ENCODE measurements at places on chromosomes 12 and 14.

DNA sequence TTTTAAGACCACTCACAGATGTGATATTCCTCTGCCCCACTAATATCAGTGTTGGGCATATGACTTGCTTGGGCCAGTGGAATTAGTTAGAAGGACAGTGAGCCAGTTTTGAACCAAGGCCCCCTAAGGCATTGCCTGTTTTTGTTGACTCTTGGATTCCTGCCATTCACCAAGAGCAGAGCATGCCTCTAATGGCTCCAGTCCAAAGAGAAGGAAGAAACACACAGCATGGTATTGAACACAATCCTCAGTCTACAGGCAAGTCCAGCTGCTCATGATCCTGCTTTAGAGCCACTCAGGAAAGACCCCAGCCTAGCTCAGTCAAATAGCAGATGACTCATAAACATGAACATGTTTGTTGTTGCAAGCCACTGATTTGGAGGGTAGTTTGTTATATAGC lies 1201.5 kb downstream of the BCL11B start:
- DNase-seq, result no peak

- DNase-seq, result no peak
Observed at GRCh38 chr12:42692749-42693148, 103.2 kb upstream of the PRICKLE1 start.

DNA sequence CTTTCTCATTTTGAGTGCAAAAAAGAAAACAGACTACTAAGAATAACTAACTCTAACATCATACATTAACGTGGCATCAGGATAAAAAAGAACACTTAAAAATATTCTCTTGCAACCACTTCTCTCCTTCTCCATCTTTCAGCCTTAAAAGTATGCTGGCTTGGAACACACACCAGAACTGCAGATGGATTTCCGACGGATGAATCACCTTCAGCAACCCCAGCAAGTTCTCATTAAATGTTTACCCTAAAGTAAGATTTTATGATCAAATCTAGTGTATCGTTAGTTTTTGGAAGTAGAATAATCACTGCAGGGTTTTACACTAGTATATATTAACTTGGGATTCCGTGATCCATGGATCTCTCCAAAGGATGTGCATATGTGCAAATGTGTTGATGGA lies 1.2 kb downstream of the NEK9 start:
- DNase-seq, result no peak

DNA sequence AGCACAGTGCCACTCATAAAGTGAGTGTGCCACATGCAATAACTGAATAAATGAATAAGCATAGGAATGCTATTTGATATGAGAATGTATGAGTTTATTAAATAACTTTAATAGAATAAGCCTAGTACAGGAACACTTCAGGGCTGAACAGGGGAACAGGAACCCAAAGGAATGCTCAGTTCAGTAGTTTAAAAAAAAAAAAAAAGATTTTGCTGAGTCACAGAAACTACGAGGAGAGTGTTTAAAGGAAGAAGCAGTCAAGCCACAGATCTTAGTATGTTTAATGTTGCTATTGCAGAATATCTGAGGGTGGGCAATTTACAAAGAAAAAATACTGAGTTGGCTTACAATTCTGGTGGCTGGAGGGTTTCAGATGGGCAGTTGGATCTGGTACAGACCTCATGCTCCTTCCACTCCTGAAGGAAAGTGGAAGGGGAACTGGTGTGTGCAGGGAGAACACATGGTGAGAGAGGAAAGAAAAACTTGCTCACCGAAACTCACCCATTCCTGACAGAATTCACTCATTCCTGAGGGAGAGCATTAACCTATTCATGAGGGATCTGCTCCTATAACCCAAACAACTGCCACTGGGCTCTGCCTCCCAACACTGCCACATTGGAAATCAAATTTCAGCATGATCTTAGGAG lies 880.3 kb upstream of the MGAT4C start:
- DNase-seq, result no peak

DNA sequence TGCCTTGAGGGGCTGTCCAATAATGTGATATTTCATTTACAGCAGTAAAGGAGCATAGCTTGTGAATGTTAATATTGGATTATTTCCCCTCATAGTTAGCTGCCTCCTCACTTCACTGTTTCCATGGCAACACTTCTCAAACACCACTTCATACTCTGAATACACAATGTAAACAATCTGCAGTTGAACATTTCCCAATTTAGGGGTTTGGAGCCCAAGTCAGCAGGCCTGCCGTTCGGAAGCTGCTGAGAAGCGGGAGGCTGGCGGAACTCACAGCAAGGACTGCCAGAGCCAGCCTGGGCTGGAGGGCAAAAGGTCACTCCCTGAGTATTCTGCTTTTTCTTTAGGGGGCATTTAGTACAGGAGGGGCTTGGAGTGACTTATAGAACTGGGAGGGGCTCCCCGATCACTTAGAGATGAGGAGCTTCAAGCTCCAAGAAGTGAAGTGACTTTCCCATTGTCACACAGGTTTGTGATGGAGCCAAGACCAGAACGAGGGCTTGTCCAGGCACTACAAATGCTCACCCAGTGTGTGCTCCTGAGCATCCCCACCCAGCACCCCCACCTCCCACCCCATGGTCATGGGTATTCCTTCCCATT lies 12.1 kb upstream of the SLC24A4 start:
- DNase-seq, result no peak

DNA sequence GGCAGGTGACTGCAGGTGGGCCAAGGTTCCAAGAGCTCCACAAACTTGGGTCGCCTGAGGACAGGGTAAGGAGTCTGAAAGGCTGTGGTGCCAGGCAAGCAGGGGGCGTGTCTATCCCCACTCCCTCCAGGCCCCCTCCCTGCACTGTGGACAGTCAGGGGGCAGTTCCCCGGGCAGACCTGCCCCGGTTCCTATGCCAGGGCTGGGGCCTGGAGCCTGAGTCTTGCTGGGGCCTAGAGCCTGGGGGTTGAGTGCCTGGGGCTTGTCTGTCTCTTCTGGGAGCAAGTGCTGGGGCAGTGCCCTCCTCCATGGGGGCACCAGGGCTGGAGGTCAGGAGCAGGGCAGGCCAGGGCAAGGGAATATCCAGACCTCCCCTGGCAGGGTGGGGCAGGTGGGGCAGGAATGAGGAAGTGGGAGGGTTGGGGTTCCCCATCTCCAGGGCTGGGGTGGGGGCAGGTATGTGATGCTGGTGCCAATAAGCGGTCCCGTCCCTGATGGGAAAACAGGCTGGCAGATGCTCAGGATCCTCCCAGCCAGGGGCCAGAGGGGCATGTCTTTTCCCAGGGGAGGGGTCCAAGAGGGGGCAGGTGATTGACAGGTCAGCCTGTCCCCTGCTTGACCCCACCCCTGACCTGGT lies 11.9 kb upstream of the TNFAIP2 start:
- DNase-seq, result no peak

- DNase-seq, result no peak
Observed at GRCh38 chr12:110200124-110200417, 75.9 kb downstream of the IFT81 start.

DNA sequence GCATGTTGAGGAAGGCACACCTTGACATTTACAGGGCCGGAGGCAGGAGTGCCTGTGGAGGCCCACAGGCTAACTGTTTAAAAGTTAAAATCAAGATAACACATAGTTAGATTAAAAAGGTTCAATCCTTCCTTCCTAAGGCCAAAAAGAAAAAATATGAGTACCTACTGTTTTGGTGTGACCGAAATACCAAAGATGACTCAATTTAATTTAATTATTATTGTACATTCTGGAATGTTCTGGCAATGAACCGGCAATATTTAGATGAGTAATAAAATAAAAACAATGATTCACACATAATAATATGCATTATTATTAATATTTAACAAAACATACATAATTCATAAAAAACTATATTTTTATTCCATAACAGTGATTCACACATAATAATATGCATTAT lies 136.8 kb upstream of the NTF3 start:
- no peak for DNase-seq

DNA sequence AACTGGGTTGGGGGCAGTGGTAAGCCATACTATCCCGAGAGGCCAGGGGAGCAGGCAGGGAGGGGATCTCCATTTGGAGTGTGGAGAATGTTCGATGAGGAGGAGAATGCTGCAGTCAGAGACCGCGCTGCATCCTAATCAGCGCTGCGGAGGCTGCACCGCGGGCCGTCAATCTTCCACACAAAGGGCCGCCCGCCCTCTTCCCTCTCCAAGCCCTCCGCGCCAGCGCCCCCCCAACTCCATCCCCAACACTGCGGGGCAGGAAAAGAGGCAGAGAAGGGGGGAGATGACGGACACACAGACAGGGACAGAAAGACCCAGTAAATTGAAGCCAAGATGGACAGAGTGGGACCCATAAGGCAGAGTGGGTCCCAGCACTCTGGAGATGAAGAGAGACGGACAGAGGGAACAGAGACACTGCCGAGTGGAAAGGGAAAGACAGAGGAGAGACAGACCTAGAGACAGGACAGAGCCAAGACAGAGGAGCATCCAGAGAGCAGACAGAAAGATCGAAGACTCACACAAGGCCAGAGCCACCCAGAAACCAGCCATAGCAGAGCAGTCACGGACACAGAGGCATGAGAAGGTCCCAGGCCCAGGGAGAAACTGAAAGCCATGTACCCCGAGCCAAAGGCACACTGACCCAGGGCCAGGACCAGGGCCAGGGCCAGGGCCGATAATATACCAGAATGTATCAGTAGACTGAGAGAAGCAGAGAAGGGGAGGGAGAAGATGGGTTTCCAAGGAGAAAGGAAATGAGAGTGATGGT lies 3.5 kb downstream of the CISTR start:
- DNase-seq, result no peak

- DNase-seq, result no peak
Observed at GRCh38 chr14:75518625-75519024, 3.6 kb upstream of the BATF start.

GRCh38 chr12:29374913-29375312 lies 6.1 kb downstream of the ERGIC2 start:
- DNase-seq, result no peak

GRCh38 chr14:24054646-24055045 lies 2.8 kb downstream of the CARMIL3 start:
- no peak for DNase-seq

DNA sequence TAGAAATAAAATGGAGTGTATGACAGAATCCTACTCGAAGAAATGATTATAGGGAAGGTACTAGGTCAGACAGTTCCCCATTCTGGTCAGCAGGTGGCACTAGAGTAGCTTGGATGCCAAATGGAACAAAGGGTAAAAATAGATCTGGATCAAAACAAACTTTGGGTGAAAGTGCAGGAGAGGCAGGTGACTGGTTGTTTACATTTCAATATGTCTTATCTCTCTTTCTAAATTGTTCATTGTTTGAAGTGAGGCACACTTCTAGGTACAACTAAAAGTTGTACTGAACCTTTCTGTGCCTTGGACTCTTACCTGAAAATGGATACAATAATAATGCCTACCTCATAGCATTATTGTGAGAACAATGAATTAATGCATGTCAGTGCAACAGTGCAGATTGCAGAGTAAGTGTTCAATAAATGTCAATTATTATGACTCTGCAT lies 62.0 kb upstream of the OSBPL8 start:
- DNase-seq, result no peak

DNA sequence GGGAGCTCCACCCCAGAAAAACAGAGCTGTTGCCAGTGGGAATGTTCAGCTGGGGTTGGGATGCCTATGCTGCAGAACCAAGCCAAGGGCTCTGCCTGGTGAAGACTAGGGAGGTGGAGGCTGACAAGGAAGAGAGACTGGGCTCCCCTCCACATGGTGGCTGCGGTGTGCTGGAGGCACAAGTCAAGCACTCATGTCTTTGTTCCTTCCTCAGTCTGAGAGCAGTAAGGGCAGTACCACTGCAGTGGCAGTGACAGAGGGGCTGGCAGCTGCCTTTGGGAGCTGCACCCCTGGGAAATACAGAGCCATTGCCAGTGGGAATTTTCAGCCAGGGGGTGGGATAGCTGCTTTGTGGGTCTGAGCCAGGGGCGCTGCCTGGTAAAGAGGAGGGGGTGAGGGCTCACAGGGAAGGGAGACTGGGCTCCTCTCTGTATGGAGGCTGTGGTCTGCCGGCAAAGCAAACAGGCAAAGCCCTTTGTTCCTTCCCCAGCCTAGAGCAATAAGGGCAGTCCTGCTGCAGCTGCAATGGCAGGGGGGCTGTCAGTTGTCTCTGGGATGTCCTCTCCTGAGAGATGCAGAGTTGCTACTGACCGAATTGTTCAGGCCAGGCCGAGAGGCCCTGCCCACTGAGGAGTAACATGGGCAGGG lies 255.9 kb downstream of the RAD51B start:
- no peak for DNase-seq

DNA sequence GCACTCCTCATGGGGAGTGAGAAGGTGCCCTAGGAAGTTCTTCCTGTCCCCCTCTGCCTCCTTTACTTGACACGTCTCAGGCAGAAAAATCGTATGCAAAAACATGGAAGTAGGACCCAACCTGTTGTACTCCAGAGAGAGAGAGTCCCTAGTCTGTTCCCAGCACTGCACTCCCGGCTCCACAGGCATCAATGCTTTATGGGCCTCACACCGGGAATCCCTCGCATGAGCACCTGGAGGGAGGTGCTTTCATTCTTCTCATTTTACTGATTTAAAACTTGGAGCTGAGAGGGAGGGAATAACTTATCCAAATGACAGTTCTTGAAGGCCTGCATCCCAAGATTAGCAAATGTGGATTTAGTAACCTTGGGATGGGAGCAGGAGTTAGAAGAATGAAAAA lies 1101.4 kb downstream of the BCL11B start:
- no peak for DNase-seq

DNA sequence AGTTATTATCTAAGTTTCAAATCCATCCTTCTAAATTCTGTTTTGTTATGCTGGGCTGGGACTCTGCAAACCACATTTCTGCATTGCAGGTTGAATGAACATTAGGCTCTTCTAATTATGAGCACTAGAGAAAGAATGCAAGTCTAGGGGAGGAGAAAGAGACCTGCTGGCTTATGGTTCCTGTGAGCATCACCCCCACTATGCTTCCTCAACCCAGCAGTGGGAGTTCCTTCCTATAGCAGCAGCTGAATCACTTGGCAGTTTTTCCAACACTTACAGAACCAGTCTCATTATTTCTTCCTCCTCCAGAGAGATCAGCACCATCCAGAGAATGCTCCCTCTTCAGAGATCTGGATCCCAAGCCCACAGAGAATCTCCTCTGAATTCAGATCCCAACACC lies 297.7 kb upstream of the CLEC14A start:
- no peak for DNase-seq

GRCh38 chr14:101928415-101928841 lies 35.9 kb upstream of the DYNC1H1 start:
- DNase-seq, result no peak

DNA sequence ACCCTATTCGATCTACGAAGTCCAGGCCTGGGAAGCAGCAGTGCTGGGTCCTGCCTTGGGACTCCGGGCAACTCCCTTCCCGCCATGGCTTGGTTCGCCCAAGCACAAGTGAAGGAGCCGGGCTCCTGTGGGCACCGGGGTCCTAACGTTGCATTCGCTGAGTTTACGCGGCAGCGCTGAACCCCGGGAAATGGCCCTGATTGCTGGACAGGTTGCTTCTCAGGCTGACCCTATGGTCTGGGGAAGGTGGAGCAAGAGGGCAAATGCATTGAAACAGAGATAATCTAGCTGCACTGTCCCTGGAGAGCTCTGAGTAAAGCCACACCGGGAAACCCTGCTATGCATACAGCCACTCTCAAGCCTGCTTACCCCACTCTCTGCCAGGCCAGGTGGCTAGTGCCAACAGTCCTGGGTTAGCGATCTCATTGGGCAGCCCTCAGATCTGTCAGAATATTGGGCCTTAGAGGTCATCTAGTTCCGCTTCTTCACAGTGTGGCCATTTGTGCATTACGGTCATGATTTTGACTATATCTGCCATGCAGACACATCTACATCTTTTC lies 11.3 kb downstream of the SYNE3 start:
- no peak for DNase-seq

GRCh38 chr12:131363841-131364495 lies 346.9 kb upstream of the SFSWAP start:
- DNase-seq, result no peak
